Fibroblast of the aortic adventitia (primary cell): ENCODE measurements at places on chromosomes 13 and 19.

- DNase-seq: no peak
Measured at GRCh38 chr13:79830945-79831344, 350.0 kb downstream of the NDFIP2 start.

DNA sequence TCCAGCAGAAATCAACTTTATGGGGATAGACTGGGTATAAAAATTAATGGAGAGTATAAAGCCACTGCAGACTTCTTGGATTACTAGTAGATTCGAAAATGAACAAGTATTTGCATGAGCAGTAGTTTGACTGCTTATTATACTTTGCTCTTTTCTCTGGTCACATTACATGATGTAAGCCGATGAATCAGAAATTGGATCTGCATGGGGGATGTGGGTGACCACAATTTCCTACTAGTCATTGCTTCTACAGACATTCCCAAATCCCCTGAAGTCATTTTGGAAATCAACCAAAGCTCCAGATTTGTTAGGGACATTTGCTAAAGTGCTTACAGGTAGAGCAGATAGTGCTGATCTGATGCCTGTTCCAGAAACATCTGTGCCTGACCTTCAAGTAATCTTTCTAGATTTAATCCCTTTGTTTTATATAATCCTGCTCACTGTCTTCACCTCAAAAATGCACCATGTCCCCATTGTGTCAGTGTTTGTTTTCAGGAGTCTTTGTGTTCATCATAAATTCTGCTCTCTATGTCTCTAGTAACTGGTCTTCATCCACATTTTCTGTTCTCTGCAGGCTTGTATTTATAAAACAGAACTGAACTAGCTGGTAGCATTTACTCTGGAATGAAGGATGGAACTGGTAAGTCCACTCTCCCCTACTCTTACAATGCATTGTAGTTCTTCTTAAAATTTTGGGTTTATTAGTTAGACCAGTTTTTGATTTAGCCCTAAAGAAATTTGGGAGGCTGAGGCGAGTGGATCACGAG is 201.5 kb upstream of the CSNK1A1L start:
- DNase-seq: peak; percentile 93

GRCh38 chr19:46025835-46026234 is 3.0 kb upstream of the PGLYRP1 start:
- DNase-seq: no peak

- DNase-seq: peak; percentile 56
Measured at GRCh38 chr19:51687791-51688670, 5.1 kb upstream of the SPACA6 start.

GRCh38 chr19:11138601-11139300 is 16.8 kb downstream of the SPC24 start:
- DNase-seq: peak; percentile 77

DNA sequence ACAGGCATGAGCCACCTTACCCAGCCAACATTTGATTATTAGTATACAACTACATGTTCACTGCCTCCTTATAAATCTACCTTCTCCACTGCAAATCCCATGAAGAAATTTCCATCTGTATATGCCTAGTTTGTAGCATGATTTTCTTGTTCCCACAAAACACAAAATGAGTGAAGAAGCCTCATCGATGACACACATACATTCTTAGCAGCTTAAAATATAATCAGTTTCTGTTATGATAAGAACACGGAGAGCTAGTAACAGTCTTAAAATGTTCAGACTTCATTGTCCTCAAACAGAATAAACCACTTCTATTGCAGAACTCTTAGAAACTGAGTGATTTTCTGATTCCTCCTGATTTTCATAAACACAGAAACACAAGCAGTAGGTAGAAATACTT is 740.5 kb downstream of the PCDH9 start:
- no peak for DNase-seq

DNA sequence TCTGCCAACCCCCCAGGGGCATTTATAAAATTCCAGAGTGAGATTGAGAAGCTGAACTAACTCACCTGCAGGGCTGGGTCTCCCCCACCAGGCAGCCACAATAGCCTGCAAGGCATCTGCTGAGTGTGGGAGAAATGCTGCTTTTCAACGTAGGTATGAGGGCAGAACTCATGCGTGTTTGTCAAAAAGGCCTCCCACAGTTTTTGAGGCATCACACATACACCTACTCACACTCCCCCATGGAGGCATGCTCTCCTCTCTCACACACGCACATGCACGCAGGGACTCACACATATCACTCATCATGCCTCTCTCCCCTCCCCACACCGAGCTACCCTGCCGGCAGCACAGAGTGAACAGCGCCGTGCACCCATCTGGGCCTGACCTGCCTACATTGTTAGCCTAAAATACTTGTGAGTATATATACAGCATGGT is 390.5 kb downstream of the FGF9 start:
- no peak for DNase-seq

DNA sequence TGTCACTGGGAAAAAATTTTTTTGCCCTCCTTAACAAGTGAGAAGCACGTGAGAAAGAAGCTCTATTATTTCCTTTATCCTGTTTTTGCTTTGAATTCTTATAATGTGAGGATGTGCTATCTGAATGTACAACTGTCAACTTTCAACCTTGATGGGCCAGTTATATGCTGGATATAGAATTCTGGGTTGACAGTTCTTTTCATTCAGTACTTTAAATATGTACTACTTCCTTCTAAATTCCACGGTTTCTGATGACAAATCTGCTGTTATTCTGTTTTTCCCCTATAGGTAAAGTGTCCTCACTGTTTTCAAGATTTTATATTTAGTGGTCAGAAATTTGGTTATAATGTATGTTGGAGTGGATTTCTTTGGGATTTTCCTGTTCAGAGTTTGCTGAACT is 29.9 kb downstream of the ZDHHC20 start:
- no peak for DNase-seq

- DNase-seq: no peak
Measured at GRCh38 chr13:28494778-28495537, at the start of gene FLT1. Gene FLT1 (minus strand): TSS chr13:28495128. CDS start chr13:28494843, 285 bp downstream.

DNA sequence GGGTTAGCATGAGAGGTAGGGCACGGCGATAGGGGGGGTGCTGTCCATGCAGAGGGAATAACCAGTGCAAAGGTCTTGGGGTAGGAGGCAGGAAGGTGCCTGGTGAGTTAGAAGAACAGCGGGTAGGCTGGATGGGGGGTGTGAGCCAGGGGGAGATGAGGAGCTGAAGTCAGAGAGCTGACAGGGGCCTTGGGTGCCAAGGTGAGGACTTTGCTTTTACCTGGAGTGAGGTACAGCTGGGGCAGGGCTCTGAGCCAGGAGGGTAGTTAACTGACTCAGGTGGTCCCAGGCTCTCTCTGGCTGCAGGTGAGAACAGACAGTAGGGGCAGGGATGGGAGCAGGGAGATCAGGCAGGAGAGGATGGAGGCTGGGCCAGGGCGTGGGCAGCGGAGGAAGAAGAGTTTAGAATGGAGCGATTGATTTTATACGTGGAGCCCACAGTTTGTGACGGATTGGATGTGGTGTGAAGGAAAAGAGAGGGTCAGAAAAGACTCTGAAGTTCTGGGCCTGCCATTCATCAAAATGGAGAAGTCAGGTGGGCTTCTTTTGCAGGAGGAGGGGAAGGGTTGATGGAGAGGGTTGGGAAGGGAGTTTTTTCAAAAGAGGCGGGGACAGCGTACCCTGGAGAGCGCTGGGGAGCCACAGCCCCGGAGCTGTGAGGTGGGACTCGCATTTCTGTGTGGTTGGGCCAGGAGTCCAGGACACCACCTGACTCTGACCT is 1.2 kb upstream of the GRAMD1A start:
- no peak for DNase-seq

DNA sequence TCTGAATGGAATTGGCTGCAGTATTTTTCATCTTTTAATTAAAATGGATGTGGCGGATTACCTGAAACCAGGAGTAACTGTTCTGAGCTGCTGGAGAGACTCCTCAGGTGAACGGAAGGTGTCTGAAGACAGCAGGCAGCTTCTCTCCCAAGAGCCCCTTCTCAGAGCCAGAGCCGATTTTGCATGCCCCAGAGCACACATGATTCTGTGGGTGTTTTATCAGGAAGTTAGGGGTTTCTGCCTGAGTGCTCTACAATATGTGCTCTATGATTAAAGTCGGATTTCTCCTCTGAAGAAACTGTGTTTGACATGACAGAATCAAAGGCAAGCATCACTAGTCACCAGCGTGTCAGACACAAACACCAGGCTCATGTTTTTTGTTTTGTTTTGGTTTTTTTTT is 60.7 kb upstream of the MCF2L start:
- no peak for DNase-seq
